ENCODE measurements at places on chromosomes 1 and 21.

DNA sequence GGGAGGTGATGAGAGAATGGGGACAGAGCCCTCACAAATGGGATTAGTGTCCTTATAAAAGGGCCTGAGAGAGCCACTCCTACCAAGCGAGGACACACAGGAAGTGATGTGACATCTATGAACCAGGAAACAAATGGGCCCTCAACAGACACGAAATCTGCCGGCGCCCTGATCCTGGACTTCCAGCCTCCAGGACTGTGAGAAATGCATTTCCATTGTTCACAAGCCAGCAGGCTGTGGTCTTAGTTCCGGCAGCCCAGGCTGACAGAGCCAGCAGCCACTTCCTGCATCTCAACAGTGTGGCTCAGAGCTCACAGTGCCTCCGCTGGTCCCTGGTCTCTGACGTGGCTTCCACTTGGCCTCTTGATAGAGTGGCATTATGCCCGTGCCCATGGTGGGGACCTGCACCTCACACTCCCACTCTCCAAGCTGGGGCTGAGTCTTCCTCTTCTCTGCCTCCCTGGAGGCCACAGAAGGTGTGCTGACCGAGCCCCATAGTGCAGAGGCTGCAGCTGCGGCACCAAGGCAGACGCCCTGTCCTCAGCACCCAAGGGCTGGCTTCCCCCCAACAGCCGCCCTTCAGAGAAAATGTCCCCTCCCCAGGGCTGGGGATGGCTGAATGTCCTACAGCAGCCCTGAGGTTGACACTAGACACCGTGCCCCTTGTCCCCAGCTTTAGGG is 44.9 kb downstream of the ACOT7 start:
- DNase-seq: peak; percentile 32

DNA sequence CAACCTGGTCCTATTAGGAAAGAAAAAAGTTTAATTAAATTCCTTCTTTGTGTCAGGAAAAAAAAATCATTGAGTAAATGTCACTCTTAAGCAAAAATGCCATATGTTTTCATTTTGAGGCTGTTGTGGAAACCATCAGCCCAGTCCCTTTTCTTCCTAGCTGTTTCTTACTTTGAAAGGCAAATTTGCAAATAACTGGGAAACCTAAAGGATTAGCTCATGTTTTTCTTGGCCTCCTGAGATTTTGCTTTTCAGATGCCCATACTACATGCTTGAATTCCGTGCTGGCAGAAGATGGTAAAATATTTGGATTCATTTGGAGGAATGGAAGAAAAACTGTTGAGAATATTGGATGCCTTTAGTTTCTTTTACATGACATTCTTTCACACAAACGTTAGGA is 182.1 kb upstream of the ADAMTS5 start:
- DNase-seq: peak; percentile 24

DNA sequence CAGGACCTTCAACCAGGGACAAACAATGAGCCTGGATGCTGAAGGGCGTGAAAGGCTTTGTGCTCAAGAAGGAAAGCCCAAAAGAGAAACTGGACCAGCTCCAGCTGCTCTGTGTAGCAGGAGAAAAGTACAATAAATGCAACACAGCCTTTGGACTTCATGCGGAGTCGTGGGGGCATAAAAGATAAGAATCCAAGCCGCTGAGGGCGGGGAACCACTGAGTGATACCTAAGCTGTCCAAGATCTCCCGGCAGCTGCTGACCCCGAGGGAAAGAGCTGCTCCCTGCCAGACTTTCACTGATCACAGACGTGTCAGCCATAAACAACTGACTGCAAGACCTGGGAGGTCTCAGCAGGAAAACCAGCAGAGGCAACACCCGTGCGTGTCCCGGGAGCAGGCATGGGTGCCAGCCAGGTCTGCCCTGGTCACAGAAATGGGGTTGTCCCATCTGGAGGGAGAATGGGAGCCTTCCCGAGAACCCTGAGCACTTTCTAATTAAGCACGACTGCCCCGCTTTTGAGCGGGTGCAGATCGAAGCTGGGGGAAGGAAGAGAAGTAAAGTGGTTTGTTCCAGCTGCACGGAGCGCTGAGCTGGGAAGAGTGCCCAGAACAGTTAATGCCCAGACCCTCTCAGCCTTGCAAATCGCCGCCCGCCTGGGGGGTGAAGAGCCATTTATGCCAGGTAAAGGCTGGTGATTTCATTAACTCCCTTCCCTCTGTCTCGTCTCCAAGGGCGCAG is 68.3 kb upstream of the TARDBP start:
- DNase-seq: no peak

DNA sequence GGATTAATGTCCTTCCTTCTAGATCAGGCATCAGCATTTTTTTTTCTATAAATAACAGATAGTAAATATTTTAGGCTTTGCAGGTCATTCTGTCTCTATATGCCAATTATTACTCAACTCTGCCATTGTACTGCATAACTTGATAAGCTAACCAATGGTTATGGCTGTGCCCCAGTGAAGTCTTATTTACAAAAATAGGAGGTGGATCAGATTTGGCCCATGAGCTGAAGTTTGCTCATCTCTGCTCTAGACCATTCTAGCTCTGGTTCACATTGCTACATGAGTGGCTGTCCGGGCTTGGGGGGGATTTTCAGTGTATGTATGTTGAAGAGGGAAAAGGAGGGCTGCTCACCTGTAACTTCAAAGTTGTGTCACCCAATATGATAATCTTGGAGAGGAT is 10.1 kb downstream of the RAB7B start:
- no peak for DNase-seq

GRCh38 chr1:13820055-13820454 is 120.1 kb downstream of the PRDM2 start:
- no peak for DNase-seq

DNA sequence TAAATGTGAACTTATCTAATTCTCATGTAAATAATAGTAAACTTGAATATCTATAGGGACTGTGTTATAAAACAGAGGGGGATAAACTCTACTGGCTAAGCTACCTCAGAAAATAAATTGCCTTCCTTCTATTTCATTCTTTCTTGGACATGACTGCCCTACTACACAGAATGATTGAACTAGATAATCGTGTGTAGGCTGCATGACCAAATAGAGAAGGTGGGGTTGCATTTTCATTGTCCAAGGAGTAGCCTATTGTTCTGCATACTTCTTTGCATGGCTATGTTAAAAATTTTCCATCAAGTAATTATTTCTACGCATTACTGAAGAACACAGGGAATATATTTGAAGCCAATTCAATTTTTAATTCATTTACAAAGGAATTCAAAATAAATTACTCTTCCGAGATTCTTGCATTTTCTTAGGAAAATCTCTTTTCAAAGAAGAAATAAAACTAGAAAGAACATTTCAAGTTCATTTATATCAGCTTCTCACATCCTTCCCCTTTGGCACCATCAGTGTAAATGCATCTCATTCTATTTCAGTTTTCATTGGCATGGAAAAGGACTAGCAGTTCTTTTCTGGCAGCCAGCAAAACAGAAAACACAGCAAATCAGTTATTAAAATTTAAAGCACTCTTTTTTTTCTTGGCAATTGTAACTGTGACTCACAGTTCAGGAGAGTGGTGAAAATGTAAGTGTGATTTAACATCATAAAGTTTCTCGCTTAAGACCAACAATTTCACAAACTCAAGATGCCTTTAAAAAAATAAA is 714.7 kb downstream of the NCAM2 start:
- DNase-seq: peak; percentile 62

GRCh38 chr1:206850401-206850800 is 15.0 kb upstream of the IL20 start:
- DNase-seq: no peak

- DNase-seq: peak; percentile 56
Observed at GRCh38 chr1:41811051-41811795, 107.5 kb downstream of the HIVEP3 start.

DNA sequence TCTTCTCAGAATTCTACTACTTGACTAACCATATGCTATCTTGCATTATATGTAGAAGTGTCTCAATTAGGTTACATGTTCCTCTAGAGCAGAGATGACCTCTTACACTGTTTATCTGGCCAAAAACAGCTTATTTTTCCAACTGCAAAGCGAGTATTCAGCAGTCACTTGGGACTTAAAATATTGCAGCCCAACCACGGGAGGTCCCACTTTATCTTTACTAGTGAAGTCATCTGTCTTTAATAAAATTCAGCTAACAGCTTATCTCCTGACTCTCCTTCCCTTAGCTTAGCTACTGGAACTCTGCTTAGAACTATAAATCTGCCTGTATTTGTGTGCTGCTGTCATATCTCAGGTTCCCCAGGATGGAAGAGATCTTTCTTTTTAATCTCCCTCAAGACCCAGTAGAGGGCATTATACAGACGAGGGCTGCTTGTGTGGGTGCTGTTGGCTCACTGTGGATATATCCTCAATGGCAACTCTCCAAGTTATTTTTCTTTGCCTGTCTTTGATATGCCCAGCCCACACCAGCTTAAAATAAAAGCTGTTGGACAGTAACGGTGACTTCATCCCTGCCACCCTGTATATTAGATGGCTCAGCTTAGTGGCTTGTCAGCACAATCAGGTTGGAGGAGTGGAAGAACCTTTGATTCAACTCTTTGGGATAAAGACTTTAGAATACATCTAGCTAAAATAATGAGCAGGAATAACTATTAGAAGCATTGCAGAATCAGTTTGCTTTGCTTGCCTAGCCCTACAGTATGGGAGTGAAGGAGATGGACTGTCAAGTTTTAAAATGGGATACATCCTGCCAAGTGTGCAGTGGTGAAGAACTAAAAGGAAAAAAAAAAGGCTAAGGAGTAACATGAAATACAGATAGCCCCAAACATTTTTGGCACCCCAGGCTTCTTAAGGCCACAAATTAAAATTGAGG is 9.6 kb downstream of the ENSA start:
- peak; percentile 80 for DNase-seq

- DNase-seq: no peak
Observed at GRCh38 chr1:168227620-168228019, 1.8 kb downstream of the SFT2D2 start.

- peak; percentile 49 for DNase-seq
Observed at GRCh38 chr1:246107516-246108277, 399.4 kb downstream of the SMYD3 start.

DNA sequence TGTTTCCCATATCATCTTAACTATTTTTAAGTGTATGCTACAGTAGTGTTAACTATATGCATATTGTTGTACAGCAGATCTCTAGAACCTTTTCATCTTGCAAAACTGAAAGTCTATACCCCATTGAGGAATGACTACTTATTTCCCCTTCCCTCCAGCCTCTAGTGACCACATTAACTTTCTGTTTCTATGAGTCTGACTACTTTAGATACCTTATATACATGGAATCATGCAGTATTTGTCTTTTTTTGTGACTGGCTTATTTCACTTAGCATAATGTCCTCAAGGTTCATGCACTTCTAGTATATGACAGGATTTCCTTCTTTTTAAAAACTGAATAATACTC is 96.5 kb upstream of the BTG3 start:
- DNase-seq: no peak

DNA sequence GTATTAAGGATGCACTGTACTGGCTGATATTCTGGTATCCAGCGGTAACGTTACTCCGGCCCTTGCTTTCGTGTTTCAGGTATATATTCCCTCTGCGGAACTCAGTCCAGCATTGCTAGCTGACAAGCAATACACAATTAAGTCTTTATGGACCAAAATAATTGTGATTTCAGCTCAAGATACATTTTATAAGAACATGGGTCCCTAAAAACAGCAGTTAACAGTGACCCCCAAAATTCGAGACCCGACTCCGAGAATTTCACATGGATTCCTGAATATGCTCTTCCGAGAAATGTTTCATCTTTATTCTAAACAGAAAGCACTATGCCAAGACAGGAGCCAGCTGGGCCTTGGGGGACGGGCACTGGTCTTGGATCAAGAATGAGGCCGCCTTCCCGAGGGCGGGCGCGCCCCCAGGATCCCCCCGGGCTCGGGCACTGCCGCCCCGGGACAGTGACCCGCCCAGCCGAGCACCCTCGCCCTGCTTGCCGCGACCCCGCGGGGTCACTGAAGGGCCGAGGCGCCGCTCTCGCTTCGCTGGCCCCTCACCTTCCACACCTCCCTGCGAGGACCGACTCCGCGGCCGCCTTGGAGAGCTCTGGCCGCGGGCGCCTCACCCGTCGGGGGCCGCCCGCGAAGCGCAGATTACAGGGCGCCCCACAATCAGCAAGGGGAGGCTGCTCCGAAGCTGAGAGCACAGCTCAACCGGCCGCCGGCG is 610 bp downstream of the SCYL3 start:
- peak; percentile 27 for DNase-seq

GRCh38 chr1:27296773-27297291 is 25.1 kb upstream of the TMEM222 start:
- DNase-seq: peak; percentile 54

DNA sequence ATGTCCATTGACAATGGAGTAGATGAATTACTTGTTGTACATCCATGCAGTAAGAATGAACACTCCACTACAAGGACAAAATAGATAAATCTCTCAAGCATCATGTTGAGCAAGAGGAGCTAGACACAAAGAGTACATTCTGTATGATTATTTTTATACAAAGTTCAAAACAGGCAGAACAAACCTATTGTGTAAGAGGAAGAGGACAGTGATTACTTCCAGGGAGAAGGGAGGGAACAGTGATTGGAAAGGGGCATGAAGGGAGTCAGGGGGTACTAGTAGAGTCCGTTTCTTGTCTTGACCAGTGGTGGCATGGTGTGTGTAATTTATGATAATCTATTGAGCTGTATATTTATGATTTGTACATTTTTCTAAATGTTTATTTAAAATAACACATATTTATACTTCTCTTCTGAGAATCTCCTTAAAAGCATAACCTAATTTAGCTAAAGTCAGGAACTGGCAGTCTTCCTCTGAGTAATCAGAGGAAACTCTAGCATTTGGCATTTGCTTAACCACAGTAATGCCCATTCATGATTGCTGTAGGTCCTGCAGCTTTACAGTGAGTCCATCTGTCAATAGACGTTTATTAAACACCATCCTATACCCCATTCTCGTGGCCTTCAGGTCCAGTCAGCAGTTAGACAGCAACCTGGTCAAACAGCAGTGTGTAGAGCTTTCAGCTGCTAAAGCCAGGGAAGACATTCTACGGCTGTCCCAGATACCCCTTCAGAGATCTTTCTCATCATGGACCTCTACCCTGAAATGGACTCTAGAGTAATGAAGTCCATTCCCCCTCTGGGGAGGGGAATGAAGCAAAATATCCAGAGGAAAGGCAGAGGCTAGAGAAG is 114.1 kb upstream of the GALNT2 start:
- no peak for DNase-seq
